ENCODE measurements at places on chromosomes 2 and 18. TPM values are rescaled to one million over a fixed set of nuclear protein-coding genes. Genes with fewer than 3 reads are reported as not detected.

The TMEM17 gene
- total RNA-seq = 3.2 TPM

- DNase-seq = no peak
- H3K36me3 ChIP-seq = no peaks in the 10 kb centered on the region
- H3K4me3 ChIP-seq = no peak overlapping the region
- no peaks in the 10 kb centered on the region for H3K27me3 ChIP-seq
- H3K27ac ChIP-seq = no peak overlapping the region
Observed at GRCh38 chr2:216773072-216773471, 77.7 kb upstream of the IGFBP5 start.

- H3K4me3 ChIP-seq = no peak overlapping the region
- no peaks in the 10 kb centered on the region for H3K27me3 ChIP-seq
- H3K36me3 ChIP-seq = no peaks in the 10 kb centered on the region
- H3K4me1 ChIP-seq = no peaks in the 10 kb centered on the region
- no peak overlapping the region for H3K27ac ChIP-seq
- no peak for DNase-seq
Observed at GRCh38 chr2:114724454-114724853, 282.0 kb downstream of the DPP10 start.

DNA sequence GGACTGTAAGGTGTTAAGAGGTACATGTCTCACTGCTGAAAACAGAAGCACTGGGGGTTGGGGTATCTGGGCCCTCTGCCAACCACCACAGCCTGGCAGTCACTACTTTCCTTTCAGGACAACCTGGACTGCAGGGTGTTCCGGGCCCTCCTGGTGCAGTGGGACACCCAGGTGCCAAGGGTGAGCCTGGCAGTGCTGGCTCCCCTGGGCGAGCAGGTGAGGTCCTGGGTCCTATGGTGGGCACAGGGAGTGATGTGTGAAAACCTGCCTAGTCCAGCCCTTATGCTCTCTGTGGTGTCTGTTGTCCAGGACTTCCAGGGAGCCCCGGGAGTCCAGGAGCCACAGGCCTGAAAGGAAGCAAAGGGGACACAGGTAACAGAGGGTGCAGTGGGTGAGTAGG, 40.0 kb downstream of the MARCO start:
- no peaks in the 10 kb centered on the region for H3K36me3 ChIP-seq
- no peaks in the 10 kb centered on the region for H3K4me1 ChIP-seq
- H3K4me3 ChIP-seq = no peak overlapping the region

GRCh38 chr2:176388861-176389260, 119.6 kb downstream of the MTX2 start:
- no peaks in the 10 kb centered on the region for H3K36me3 ChIP-seq
- peaks cover 4% of the 10 kb centered on the region for H3K4me1 ChIP-seq
- no peaks in the 10 kb centered on the region for H3K27me3 ChIP-seq
- no peak overlapping the region for H3K27ac ChIP-seq
- H3K4me3 ChIP-seq = no peak overlapping the region

GRCh38 chr2:160042054-160042453, 20.4 kb downstream of the PLA2R1 start:
- H3K27ac ChIP-seq = no peak overlapping the region
- no peaks in the 10 kb centered on the region for H3K27me3 ChIP-seq
- no peak overlapping the region for H3K4me3 ChIP-seq
- no peaks in the 10 kb centered on the region for H3K36me3 ChIP-seq

DNA sequence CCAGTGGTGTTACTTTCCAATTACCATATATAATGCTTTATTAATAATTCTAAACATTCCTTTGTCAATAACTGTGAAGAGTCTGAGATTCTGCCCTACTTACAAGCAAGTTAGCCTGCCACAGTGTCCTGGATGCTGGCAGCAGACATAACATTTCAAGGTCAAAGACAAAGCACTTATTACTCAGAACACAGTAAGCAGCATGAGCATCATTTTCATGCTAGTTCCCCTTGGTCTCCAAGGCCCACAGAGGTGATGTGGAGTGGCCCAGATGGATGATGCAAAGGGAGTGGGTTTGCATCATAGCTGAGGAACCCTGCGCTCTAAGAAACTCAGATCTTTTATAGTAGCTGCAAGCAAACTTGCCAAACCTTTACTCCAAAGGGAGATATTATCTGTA, 349.7 kb downstream of the ZEB2 start:
- no peaks in the 10 kb centered on the region for H3K4me1 ChIP-seq
- no peak overlapping the region for H3K4me3 ChIP-seq
- H3K27me3 ChIP-seq = no peaks in the 10 kb centered on the region
- no peak for DNase-seq
- H3K27ac ChIP-seq = no peak overlapping the region
- no peaks in the 10 kb centered on the region for H3K36me3 ChIP-seq
